ENCODE measurements at places on chromosomes 11 and 22. TPM values are rescaled to one million over a fixed set of nuclear protein-coding genes. Genes with fewer than 3 reads are reported as not detected.

DNA sequence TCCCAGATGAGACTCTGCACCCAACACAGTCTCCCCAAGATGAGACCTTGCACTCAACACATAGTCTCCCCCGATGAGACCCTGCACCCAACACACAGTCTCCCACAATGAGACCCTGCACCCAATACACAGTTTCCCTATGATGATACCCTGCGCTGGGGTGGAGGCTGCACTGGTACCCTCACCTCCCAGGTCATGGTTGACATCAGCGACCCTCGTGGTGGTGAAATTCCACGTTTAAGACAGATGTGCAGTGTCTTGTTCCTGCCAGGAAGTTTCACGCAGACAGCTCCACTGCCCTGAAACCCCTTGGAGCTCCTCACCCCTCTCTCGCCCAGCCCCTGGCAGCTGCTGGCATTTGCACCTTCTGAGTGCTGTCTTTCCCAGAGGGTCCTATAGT, 9.5 kb downstream of the MUC5AC start:
- no peak for DNase-seq

The RBFOX2 gene
- total RNA-seq = 136 TPM

The LDLRAD3 gene
- total RNA-seq = 33.8 TPM

The OR8H2 gene
- not detected for total RNA-seq

GRCh38 chr11:77821349-77821851, 456 bp downstream of the AAMDC start:
- no peak for DNase-seq

DNA sequence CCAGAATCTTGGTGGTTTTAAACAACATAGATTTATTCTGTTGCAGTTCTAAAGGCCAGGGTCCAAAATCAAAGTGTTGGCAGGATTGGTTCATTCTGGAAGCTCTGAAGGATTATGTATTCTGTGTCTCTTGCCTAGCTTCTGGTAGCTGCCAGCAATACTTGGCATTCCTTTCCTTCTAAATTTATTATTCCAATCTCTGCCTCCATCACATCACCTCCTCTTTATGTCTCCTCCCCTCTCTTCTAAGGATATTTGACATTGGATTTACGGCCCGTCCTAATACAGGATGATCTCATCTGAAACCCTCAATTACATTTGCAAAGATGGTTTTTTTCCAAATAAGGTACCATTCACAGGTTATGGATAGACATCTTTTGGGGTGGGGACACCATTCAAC, 186.5 kb downstream of the SBF2 start:
- no peak for DNase-seq

- DNase-seq = no peak
Observed at GRCh38 chr11:62875698-62876478, 4.8 kb upstream of the SLC3A2 start.

The FJX1 gene
- total RNA-seq = 28.2 TPM

GRCh38 chr11:86775361-86775760, 25.0 kb upstream of the PRSS23 start:
- no peak for DNase-seq

The ANO1 gene
- not detected for total RNA-seq

The KLHL35 gene
- total RNA-seq = 9.4 TPM

- no peak for DNase-seq
Observed at GRCh38 chr11:46075928-46076327, 45.3 kb downstream of the PHF21A start.

The OR8D4 gene
- total RNA-seq = not detected
